ENCODE measurements at places on chromosomes 11 and 22.

- peak overlapping the region; percentile 67 for H3K4me3 ChIP-seq
- H3K27ac ChIP-seq = no peak overlapping the region
- DNase-seq = no peak
- H3K27me3 ChIP-seq = 0 out of 2 replicates have a peak, but pooled peaks cover 7% of the 10 kb centered on the region
Measured at GRCh38 chr11:66593650-66594049, 665 bp downstream of the CCS start.

DNA sequence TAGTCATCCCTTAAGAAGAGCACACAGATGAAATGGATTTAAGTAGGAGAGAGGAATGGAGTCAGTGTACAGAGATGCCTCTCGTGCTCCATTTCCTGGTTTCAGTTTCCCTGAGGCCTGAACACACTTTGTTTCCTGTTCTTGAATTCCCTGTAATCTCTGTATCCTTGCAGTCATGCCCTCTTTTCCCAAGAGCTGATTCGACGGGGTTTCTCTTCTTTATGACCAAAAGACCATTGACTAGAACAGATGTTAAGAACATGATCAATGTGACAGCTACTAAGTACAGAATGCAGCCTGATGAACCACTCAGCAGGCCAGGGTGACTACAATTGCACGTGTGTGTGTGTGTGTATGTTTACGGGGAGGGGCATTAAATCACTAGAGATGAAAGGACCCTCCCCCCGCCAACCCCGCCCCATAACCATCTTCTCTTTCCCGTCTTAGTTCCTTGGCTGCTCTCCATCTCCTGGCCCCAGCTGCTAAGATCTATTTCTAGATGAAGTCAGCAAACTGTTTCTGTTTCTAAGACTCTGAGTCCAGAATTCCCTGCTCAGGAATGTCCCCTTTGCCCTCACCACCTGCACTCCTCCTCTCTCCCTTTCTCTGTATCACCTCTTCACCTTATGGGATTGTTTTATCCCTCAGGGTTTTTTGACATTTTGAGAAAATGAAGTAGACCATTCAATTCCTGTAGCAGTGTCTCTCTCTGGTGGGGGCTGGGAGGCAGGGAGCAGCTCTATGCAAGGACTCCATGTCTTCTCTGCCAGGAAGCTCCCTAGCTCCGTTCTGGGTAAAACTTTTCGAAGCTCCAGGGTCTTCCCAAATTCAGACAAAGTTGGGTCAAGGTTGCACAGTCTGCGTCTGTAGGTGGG is 26.0 kb downstream of the SLC22A6 start:
- no peaks in the 10 kb centered on the region for H3K36me3 ChIP-seq
- H3K27ac ChIP-seq = no peak overlapping the region
- no peak overlapping the region for H3K4me3 ChIP-seq
- DNase-seq = no peak

DNA sequence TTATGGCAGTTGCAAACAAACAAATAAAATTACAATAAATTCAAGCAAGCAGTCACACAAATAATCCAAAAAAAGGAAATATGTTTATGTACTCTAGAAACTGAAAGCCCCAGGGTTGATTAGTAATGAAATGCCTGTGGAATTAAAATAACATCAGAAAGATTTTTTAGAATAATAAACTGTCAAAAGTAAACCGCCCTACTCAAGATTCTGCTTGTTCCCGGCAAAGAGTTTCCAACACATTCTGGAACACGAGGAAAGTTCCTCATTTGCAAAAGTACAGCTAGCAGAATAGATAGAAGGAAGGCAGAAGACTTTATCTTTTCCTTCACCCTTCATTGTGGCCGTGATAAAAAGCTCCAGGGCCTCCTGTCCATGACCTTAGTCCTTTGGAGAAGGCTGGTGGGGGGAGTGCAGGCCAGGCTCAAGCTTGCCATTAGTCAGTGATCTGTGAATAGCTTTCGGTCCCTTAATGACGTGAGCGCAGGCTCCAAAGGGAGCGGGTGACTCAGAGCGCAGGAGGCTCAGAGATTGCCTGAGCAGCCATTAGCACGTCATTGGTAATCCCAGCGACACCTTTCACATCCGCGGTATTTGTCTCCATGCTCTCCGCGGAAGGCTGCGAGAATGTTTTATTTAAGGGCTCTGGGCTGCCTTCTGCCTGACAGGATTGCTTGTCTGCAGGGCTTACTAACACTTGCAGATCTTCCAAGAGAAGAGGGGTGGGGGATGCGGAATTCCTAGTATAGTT is 458.3 kb downstream of the METTL15 start:
- DNase-seq = peak; percentile 75
- no peaks in the 10 kb centered on the region for H3K36me3 ChIP-seq
- H3K4me3 ChIP-seq = peak overlapping the region; percentile 35
- H3K4me1 ChIP-seq = no peaks in the 10 kb centered on the region

DNA sequence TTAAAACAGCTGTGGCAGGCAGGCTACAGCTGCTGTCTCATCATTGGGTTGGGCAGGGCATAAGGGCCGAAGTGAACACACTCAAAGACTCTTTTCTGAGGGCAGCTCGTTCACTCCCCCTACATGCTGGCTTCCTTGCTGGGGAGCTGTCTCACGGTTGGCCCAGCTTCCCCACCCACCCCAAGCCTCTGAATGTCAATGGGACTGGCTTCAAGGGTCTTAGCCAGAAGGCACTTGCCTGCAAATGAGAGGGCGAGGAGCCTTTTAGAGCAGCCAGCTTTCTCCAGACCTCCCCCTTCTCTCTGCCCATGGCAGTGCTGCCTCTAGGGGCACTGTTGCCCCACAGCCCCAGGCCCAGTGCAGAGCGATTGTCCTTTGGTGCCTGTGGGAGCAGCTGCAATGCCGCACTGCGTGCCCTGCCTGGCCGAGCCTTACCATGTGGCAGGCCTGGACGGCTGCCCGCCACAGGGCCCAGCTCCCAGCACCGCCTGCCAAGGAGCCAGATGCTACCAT is 94.7 kb upstream of the RASSF10 start:
- H3K36me3 ChIP-seq = no peaks in the 10 kb centered on the region
- peak overlapping the region; percentile 24 for H3K4me3 ChIP-seq
- H3K27me3 ChIP-seq = no peaks in the 10 kb centered on the region
- peak overlapping the region; percentile 65 for H3K27ac ChIP-seq
- peak; percentile 91 for DNase-seq

DNA sequence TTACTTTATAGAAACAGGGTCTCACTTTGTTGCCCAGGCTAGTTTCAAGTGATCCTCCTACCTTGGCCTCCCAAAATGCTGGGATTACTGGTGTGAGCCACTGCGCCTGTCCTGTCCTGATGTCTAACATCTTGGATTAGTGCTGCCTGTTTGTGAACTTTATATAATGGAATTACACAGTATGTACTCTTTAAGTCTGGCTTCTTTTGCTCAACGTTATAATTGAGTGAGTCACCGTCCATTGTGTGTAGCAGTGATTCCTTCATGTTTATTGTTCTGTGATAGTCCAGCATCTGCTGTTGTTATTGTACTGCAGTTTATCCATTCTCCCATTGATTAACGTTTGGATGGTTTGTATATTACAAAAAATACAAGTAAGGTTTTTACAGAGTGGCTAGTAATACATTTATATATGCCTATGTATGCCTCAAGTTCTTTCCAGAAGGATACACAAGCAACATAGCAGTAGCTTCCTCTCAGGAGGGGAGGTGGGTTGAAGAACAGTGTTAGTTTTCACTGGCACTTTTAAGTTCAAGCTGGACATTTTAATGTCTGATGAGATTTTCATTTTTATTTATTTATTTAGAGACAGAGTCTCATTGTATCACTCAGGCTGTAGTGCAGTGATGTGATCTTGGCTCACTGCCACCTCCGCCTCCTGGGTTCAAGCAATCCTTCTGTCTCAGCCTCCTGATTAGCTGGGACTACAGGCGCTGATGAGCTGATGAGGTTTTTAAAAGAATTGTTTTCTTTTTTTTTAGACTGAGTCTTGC is 25.2 kb upstream of the MICALL1 start:
- no peak for DNase-seq
- H3K27ac ChIP-seq = no peak overlapping the region
- H3K4me1 ChIP-seq = no peaks in the 10 kb centered on the region
- H3K27me3 ChIP-seq = no peaks in the 10 kb centered on the region
- H3K36me3 ChIP-seq = peaks cover 55% of the 10 kb centered on the region

DNA sequence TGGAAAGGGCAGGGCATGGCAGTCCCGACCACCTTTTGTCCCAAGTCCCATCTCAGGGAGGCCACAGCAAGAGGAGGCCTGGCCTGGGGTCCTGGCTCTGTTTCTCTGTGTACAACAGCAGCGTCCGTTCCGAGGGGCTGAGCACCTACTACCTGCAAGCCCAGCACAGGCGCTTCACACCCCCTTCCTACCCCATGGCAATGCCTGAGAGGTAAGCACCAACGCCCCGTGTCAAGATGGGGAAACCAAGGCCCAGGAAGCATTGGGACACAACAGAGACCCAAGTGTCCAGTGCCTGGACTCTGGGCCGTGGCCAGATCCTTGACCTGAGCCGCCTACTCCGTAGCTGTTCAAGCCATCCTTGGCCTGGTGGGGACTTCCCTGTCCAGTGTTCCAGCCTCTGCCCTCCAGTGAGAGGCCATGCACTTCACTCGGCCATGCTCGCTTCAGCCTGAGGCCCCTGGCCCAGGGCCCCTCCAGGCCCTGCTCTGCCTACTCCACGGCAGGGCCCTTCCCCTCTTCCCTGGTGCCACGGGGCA is 14.3 kb upstream of the TCF20 start:
- no peak overlapping the region for H3K4me3 ChIP-seq
- H3K27me3 ChIP-seq = peaks cover 54% of the 10 kb centered on the region
- no peak overlapping the region for H3K27ac ChIP-seq

GRCh38 chr22:42813501-42813900 is 43.6 kb downstream of the ARFGAP3 start:
- H3K36me3 ChIP-seq = no peaks in the 10 kb centered on the region
- H3K4me1 ChIP-seq = no peaks in the 10 kb centered on the region
- H3K27me3 ChIP-seq = no peaks in the 10 kb centered on the region
- no peak overlapping the region for H3K4me3 ChIP-seq
- DNase-seq = no peak

- H3K27ac ChIP-seq = no peak overlapping the region
- H3K27me3 ChIP-seq = no peaks in the 10 kb centered on the region
- no peak for DNase-seq
- H3K4me3 ChIP-seq = no peak overlapping the region
- H3K36me3 ChIP-seq = 0 out of 2 replicates have a peak, but pooled peaks cover 4% of the 10 kb centered on the region
Measured at GRCh38 chr11:63504933-63505586, 824 bp upstream of the LGALS12 start.

DNA sequence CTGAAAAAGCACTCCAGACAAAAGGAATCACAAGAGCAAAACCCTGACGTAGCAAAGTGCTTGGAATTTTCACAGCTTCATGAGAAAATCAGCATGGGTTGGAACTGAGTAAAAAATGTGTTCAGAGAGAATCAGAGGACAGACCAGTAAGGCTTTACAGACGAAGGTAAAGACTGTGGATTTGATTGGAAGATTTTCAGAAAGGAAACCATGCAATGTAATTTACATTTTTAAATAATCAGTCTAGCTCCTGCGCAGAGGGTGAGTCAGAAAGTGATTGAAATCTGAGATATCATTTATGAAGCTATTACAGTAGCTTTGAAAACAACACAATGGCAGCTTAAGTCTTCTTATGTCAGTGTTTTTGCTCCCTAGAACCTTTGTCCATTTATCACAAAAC is 1122.3 kb downstream of the LRRC4C start:
- no peak overlapping the region for H3K4me3 ChIP-seq
- no peak for DNase-seq

DNA sequence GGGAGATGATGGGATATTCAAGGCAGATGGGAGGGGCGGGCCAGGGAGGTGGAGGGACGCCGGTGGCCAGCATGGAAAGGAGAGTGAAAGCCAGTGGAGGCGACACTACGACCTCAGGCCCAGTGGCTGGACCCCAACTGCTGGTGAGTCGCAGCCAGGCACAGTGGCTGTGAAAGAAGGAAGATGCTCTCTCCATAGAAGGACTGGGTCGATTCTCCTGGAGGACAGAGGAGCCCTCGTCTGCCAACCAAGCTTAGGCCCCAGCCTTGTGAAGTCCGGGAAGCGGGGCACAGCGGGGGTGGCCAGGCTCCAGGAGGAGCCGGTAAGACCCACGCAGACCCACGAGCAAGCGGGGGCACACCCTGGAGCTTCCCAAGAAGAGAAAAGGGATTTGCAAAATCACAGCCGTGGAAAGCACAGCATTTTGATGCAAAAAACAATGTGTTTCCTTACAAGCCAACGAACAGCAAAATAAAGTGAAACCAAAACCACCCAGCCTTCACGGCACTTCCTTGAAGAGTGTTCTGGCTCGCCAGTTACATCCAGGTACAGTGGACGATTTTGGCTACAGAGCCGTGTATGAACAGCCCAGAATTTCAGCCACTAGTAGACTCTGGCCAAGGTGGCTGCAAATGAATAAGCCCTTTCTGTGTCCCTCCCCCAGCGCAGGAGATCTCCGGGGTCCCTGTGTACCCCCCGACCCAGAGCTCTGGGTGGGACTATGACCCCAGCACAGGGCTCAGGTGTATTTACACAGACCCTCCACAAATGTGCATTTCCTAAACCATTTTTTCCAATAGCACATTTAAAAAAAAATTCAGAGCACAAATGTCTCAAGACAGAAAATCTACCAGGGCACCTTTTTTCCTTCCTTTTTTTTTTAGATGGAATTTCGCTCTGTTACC is 96.9 kb downstream of the TRMU start:
- no peaks in the 10 kb centered on the region for H3K4me1 ChIP-seq
- no peaks in the 10 kb centered on the region for H3K27me3 ChIP-seq
- H3K27ac ChIP-seq = no peak overlapping the region
- H3K36me3 ChIP-seq = no peaks in the 10 kb centered on the region

Measured in GM23338 (cell line).